ENCODE measurements at places on chromosomes 3 and 15. TPM values are rescaled to one million over a fixed set of nuclear protein-coding genes. Genes with fewer than 3 reads are reported as not detected.

Gene B3GNT5
- not detected for total RNA-seq

GRCh38 chr3:13812034-13812471 lies 67.8 kb downstream of the WNT7A start:
- DNase-seq, result no peak

DNA sequence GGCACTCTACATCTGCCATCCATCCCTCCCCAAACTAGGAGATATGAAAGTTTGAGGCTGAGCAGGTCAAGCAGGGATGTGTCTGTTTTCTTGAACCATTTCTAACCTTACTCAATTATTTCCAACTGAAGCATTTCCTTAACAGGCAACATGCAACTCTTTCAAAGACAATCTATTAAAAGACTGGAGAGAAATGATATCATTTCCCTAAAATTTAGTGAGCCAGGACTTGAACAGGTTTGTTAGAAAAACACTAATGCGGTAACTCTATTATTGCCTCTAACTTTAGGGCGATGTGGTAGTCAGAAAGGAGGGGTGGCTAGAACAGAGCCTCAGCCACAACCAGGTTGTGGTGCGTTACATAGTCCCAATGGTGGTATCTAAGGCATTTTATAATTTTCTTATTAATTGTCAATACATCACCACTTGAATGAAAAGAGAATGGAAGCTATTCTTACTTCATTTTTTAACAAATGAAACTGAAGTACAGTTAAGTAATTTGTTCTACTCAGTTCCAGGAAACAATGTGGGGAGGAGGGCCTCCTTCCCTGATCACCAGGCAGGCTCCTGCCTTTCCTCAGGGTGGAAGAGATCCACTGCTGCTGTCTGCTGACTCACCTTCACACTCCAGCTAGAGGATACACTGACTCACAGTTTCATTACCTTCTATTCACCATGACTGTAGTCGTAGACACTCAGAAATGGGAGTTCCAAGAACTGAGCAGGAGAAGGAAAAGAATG lies 22.8 kb downstream of the MYO1E start:
- DNase-seq, result no peak

- no peak for DNase-seq
Measured at GRCh38 chr3:28376424-28376823, 27.8 kb upstream of the AZI2 start.

GRCh38 chr3:111159391-111159790 lies 87.8 kb downstream of the NECTIN3 start:
- no peak for DNase-seq

GRCh38 chr15:89401631-89402517 lies 67.2 kb upstream of the POLG start:
- no peak for DNase-seq

GRCh38 chr15:84104853-84105252 lies 130.7 kb upstream of the GOLGA6L4 start:
- DNase-seq, result no peak

- DNase-seq, result no peak
Measured at GRCh38 chr3:97952280-97952679, 20.0 kb downstream of the RIOX2 start.

GRCh38 chr3:58999134-58999773 lies 50.6 kb downstream of the CFAP20DC start:
- DNase-seq, result no peak

- DNase-seq, result no peak
Measured at GRCh38 chr3:107294117-107294516, 83.1 kb upstream of the CCDC54 start.

DNA sequence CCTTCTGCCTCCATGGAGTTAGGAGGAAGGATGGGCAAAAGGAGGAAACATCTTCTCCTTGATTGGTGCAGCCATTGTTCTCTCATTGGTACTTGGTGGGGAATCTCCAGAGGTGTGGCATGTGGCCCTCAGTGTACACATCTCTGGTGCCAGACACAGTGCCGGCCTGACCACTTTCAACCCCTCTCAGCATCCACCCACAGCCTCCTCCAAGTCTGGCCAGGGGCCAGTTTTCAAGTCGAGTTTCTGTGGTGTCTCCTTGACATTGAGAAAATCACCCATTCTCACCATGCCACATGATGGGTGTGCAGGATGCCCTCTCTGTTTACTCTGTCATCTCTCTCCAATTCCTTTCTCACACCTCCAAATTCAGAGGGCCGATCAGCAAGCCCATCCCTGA lies 12.8 kb upstream of the FSIP1 start:
- no peak for DNase-seq

DNA sequence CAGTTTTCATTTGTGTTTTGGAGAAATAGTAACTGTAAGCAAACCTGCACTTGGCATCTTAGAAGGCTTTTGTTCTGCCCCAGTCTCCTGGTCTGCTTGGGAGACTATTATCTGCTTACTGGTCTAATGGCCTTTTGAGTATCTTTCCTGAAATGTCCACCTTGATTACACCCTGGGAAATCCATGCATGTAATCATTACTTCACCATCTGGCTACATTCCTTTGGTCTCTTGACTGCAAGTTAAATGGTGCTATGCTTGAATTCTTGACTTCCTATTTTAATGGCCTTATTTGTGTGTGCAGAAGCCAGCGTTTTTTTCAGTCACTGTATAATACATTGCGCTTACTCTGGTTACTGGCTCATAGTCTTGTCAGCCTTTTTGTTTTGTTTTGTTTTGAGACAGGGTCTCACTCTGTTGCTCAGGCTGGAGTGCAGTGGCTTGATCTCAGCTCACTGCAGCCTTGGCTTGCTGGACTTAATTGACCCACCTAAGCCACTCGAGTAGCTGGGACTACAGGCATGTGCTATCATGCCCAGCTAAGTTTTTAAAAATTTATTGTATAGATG lies 30.0 kb downstream of the CHD2 start:
- DNase-seq, result no peak

- DNase-seq, result no peak
Measured at GRCh38 chr3:134366928-134367811, 7.1 kb downstream of the AMOTL2 start.

DNA sequence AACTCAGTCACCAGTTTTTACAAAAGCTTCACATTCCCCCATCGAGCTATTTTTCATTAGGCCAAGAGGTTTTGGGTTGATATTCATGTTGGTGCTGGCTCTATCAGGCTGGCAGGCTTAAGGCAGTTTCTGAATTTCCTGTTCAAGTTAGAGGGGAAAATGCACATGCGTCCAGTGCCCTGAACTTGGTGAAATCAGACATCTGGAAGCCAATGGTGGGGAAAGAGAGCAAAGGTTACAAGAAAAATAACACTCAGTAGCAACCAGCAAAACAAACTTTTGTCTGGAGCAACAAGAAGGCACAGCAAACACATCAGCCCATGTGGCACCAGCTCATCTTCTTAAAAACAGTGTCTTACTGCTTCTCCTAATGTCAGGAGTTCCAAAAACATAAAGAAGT lies 155.6 kb upstream of the TSC22D2 start:
- DNase-seq, result no peak

Gene MAP1A
- total RNA-seq, result 0.39 TPM

- DNase-seq, result no peak
Measured at GRCh38 chr3:141011997-141012262, 39.2 kb upstream of the SPSB4 start.

- no peak for DNase-seq
Measured at GRCh38 chr3:27228805-27229204, 140.4 kb downstream of the NEK10 start.

GRCh38 chr3:20326541-20326940 lies 140.5 kb upstream of the SGO1 start:
- no peak for DNase-seq

- DNase-seq, result no peak
Measured at GRCh38 chr3:37017683-37018082, 24.4 kb downstream of the MLH1 start.

DNA sequence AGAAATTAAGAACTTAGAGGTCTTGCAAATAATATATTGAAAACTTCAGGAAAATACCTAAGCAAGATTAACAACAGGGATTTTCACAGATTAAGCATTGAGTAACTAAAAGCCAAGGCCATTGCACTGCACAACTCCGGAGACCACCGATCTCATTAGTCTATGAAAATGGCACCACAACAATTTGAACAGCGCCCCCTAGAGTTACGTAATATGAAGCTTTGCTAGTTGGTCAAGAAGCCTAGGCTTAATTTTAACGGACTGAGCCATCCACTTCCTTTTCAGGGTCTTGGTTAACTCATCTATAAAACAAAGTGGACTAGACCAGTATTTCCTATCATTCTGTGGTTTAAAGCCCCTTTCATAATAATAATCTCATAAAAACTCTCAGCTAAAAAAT lies 24.8 kb downstream of the TMEM212 start:
- no peak for DNase-seq
